ENCODE measurements at places on chromosomes 12 and 14.

DNA sequence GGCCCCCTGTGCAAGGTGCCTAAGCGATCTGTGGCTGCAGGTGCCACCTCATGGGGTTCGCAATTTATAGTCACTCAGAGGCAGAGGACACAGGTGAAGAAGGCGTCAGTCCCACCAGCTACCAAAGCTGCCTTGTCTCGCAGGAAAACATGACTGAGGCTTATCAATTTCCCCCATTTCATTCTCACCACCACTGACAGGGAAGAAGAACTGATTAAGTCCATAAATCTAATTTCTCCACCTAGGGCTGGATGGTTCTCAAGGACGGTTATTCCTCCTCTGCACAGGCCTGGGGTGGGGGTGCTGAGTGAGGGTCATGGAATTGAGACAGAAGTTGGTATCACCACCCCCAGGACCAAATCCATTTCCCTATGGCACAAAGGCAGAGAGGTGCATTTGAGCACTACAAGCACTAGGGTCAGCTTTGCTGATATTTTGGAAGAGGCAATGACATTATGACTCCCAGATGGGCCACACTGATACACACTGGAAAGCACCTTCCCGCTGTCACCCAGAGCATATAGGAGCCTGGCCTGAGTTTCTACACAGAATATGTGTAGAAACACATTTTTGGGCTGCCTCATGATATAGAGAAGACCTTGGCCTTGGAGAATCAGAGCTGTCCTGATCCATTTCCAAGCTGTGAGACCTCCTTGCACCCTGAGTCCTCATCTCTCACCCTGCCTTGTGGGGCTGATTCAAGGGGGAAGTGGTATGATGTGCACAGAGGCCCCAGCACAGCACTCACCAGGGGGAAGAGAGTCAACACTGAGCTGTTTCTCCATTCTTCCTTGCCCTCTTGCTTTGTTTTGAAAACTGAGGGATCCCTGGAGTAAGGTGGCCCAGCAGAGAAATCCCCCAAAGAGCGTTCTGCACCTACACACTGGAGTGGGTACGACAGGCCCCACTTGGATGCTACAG, 59.4 kb downstream of the PITPNM2 start:
- no peak for DNase-seq

- DNase-seq: no peak
These were observed at the start of gene SLC6A13 for GRCh38 chr12:262817-263216. TSS of gene SLC6A13 (minus strand) at chr12:262836. CDS start at chr12:260052, 2,784 bp downstream.

DNA sequence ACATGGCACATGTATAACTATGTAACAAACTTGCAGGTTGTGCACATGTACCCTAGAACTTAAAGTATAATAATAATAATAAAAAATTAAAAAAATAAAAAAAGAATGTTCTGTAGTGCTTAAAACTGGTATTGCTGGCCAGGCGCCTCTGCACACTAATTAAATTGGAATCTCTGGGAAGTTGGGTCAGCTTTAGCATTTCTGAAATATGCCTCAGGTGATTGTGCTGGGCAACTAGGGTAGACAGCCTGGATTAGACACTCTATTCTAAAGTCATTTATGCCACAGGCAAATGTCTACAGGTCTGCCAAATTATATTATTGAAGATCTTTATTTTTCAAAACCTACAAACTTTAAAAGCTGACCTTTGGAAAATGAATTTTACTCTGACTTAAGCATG, 55.3 kb downstream of the PPM1H start:
- no peak for DNase-seq

- no peak for DNase-seq
These were observed 781 bp downstream of the ADGRD1 start for GRCh38 chr12:130954544-130954831.

GRCh38 chr12:75526655-75527511, 15.5 kb upstream of the KRR1 start:
- DNase-seq: no peak

GRCh38 chr14:69953266-69953915, 74.2 kb downstream of the SMOC1 start:
- no peak for DNase-seq

GRCh38 chr14:30928462-30928861, 54.1 kb downstream of the COCH start:
- no peak for DNase-seq

DNA sequence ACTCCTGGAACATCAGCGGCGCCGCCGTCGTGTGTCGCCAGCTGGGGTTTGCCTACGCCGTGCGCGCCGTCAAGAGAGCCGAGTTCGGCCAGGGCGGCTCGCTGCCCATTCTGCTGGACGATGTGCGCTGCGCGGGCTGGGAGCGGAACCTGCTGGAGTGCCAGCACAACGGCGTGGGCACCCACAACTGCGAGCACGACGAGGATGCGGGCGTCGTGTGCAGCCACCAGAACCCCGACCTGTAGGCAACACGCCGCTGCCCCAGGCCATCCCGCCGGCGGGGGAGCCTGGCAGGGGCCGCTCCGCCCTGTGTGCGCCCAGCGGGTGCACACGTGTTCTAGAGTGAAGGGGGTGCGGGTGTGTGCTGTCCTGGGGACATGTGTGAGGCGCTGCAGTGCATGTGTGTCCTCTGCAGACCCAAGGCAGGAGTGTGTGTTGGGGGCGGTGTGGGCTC, 8.7 kb upstream of the CYP46A1 start:
- no peak for DNase-seq

DNA sequence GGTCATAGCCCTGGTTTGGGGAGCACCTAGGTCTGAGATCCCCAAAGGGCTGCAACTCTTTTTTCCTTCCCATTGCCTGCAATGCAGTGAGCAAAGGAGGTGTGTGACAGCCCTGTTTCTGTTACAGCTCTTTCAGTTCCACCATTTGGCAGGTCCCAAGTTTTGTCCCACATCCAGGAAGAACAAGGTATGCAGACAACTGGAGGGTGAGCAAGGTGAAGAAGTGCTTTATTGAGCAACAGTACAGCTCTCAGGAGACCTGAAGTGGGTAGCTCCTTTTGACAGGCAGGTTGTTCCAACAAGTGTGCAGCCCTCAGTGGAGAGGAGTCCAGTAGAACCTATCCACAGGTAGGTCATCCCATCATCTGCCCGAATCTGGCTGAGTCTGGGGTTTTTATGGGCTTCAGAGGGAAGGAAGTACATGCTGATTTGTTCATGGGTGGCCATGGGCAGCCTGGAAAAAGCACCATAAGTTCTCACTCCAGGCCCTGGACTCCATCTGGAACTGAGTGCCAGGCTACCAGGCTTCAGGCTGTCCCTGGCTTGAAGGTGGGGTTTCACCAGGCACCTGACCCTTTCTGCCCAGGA, 62.8 kb upstream of the NAV3 start:
- DNase-seq: no peak

GRCh38 chr12:118358008-118358359, 14.7 kb downstream of the TAOK3 start:
- DNase-seq: no peak

DNA sequence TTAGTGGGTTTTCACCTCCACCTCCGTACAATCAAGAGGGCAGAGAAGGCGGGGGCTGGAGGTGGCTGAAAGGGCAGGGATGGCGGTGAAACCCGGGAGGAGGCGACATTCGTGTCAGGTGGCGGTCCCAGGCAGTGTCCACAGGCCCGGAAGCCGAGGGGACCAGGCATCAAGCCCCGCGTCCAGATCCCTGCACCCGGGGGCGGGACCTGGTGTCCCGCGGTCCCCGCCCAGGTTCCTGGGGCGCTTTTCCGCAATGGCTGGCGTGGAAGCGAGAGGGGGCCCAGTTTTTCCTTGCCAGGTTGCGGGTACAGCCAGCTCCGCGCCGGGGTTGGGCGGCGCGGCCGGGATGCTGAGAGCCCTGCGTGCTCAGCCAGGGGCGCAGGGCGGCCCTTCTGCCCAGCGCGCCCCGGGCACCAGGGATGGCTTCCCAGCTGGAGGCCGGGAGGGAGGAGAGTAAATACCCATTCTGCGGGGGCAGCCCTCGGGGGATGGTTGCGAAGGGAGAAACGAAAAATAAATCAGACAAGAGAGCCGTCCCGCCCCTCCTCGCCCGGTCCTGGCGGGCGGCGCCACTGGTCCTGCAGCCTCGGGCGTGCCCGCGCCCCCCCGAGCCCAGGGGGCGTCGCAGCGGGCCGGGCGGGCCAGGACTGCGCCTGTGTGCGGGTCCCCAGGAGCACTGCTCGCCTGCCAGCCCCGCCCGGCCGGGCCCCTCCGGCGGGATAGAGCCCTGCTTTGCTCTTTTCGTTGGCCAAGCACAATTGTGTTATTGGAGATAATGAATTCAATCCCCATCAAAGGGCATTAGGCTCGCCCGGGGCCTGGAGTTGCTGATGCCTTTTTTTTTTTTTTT, 11.5 kb downstream of the FOXA1 start:
- no peak for DNase-seq

Data from stimulated activated CD4-positive, alpha-beta T cell treated with anti-CD3 and anti-CD28 coated beads, Interleukin-1b, Interleukin-23, amount 100 ng/mL, for 24 hours (primary cell).